ENCODE measurements at places on chromosomes 4 and X.

DNA sequence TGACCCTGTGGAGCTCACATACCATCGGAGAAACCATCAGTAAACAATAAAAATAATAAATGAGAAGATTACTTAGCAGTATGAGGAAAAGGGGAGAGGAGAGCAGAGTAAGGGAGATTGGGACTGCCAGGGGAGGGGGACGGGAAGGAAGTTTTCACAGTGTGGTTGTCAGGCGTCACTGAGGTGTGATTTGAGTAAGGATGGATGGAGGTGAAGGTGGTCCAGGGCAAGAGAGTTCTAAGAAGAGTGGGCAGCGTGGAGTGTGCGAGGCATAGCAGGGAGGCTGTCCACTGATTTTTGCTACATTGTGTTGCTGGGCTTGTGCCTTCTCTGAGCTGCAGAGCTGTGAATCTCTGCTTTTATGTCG, 119.1 kb downstream of the HPGD start:
- no peak for DNase-seq

GRCh38 chr4:138835832-138836533, 179.6 kb upstream of the NOCT start:
- DNase-seq: no peak

GRCh38 chr4:51932261-51932660, 87.9 kb downstream of the LRRC66 start:
- no peak for DNase-seq

GRCh38 chrX:72128881-72129280, 2.8 kb downstream of the RTL5 start:
- no peak for DNase-seq

- DNase-seq: no peak
Observed at GRCh38 chrX:53714580-53715345, 28.2 kb upstream of the HUWE1 start.

- no peak for DNase-seq
Observed at GRCh38 chr4:98448908-98449307, 187.7 kb downstream of the RAP1GDS1 start.

DNA sequence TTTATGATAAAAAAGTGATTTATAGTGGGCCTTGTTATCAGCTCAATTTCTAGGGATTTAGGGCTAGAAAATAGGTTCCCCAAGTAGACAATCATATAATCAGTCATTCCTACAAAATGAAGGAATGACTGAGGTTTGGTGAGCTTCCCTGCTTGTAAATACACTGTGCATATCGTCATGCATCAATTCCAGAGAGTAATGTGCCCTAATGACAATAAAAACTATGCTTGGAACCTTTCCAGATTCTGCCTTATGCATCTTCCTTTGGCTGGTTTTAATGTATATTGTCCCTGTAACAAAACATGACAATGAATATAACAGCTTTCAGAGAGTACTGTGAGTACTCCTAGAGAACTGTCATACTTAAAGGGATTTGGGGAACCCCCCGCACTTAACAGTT, 1310.9 kb downstream of the PCDH7 start:
- DNase-seq: no peak

DNA sequence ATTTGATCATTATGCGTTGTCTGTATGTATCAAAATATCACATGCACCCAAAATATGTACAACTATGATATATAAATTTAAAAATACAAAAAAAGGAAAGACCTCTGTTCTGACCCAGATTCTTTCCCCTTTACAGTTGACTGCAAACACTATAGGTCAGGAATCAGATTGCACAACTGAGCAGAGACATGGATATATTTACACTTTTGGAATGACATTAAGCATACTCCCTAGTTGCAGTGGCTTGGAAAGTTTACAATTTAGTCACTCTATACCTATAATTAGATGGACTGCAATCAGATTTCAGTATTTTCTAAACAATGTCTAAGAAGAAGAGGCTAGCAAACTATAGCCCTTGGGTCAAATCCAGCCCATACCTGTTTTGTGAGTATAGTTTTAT, 98.5 kb upstream of the INPP4B start:
- DNase-seq: no peak

DNA sequence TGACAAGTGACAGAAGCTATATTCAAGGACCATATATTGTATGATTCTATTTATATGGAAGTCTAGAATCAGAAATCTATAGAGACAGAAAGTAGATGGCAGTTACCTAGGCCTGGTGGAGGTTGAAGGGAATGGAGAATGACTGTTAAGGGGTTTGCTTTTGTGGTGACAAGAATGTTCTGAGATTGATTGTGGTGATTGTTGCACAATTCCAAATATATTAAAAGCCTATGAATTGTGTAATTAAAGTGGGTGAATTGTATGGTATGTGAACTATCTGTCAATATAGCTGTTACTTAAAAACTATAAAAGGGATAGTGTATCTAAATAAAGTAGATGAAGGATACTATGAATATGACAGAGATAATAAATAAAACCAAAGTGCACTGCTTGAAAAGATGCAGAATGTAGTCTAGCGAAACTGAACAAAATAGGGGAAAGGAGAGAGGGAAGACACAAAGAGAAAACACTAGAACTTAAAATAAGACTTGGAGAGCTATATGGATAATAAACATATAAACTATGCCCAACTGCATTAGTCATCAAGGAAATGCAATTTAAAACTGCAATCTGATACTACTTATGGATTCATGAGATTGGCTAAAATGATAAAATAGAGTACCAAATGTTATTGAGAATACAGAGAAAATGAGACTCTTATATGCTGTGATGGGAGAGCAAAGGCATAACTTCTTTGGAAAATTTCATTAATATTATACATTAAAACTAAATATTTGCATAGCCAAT, 82.1 kb upstream of the BANK1 start:
- DNase-seq: no peak

DNA sequence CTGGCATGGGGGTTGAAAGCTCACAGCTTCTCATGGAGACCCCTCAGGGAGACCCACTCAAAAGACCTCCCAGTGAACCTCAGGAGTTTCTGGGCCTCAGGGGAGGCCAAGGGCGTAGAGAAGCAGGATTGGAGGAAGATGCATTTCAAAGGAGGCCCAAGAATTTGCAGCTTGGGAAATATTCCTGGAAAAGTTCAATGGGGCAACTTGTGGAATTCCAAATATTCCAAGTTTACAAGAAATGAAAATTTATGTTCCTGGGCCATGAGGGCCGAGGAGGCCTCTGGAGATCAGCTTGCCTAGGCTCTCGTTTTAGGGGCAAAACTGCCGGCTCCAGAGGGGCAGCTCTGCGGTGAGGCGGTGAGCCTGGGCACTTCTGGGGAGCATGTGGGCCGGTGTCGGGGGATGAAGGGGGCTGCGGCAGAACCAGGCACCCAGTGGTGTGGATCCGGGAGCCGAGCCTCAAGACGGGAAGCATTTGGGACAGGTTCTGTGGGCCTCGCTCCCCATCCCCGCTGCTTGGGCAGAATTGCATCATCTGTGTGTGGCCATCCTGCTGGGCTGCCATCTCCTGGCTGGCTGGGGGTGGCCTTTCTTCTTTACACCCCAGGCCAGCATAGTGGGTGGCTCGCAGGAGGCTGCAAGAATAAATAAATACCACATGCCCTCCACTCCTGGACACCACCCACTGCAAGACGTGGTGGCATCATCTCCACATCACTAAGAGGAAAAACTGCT, 54.6 kb upstream of the GPR78 start:
- DNase-seq: no peak

DNA sequence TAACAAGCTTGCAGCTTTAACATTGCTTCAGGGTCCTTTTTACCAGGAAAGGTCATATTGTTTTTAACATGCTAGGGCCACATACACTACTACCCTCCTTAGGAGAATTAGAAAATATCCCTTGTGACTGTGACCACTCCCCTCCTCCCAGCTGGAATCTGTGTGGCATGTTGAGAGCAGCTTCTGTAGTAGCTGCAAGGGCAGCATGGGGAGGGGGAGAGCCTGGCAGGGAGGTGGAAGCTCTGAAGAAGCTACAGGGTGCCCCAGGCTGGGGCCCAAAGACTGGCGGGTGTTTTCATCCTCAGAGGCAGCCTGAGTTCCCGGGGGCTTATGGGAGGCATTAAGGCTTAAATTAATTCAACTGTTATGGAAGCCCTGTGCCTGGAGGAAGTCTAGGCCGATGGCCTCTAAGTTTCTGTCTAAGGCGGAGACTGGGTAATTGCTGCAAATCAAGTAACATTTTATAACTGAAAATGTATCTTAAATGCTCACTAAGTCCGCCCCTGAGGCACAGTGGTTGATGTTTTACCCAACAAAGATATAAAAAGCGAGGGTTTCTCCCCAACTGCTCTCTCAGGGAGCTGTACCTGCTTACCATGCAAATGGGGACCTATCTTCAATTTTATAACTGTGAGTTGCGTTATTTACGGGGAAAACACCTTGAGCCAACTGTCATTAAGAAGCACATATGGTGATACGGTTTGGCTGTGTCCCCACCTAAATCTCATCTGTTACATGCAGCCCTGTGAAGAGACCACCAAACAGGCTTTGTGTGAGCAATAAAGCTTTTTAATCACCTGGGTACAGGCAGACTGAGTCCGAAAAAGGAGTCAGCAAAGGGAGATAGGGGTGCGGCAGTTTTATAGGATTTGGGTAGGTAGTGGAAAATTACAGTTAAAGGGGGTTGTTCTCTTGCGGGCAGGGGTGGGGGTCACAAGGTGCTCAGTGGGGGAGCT, 37.4 kb upstream of the STS start:
- DNase-seq: no peak

- no peak for DNase-seq
Observed at GRCh38 chr4:186669159-186669731, 54.4 kb downstream of the FAT1 start.

DNA sequence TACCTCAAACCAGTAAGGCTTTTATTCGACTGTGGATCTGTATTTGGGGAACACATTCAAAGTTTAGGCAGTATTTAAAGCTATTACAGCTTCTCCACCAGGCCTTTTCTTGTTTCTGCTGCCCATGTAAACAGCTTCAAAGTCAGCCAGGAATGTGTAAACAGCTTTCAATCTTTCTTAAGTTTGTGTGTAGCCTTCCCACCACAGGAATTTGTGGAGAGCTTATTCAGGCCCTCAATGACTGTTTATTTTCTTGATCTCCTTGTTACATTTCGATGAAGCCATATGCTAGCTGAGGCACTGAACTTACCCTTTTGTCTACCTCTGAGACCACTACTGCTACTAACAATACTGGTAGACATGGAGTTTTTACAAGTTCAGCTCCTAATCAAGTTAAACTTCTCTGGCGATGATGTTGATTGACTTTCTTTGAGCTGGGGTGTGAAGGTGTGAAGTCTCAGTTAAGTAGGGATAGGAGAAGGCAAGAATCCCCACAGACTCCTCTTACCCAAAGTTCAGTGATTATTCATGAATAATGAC, 72.6 kb downstream of the NWD2 start:
- no peak for DNase-seq

GRCh38 chr4:5446595-5447226, 261.6 kb downstream of the EVC2 start:
- no peak for DNase-seq

DNA sequence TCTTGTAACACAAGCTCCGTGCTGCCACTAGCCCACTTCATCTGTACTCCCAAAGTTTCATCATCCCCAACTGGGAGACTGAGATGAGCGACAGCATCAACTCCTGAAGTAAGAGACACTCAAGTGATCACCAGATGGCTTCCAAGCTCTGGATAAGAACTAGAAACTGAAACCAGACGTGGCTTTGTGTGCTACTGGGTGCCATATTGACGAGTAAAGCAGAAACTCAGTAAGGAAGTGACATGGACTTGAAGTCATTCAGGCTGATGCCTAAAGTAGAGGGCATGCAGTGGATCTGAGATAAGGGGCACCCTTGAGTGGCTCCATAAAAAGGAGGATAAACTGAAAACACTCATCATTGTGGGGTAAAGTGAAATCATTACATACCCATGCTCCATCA, 72.4 kb downstream of the PCYT1B start:
- no peak for DNase-seq

DNA sequence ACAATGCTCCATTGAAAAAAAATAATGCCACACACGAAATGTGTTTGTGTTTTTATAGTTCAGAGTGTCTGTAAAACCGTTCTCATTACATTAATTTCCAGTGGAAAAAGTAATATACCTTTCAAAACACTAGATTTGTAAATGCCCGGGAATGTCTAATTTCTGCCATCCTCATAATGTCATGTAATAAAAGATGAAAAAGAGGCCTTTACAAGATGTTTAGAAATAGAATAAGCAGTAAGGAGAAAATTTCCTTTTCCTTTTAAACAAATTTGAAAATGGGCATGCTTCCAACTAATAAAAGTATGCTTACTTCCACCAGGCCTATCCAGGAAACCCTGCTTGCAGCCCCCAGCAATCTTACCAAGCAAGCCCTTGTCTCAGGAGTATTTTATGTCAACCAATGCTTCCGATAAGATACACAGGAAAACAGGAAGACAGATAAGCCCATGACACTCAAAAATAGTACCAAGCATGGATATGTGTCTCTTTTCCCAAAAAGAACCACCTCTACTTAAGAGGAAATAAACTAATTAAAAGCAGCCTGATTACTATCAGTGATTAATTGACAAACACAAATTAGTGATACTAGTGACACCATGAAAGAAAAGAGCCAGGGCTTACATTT, 894.7 kb upstream of the INTU start:
- DNase-seq: no peak

DNA sequence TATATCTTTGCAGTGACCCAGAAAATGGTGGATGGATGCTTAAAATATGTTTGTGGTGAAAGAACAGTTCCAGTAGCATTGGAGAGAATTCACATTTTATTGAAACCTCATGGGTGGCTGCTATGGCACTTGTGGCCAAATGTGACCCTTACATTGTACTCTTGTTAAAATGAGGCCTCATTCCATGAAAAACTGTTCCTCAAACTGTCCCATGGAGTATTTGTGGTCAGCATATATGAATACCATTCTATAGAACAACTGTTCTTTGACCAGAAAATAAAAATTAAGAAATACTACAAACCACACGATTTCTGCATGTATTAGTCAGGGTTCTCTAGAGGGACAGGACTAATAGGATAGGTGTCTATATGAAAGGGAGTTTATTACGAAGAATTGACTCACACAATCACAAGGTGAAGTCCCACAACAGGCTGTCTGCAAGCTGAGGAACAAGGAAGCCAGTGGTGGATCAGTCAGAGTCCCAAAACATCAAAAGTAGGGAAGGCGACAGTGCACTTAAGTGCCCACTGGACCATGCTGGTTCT, 35.1 kb downstream of the GEMIN8 start:
- DNase-seq: no peak

DNA sequence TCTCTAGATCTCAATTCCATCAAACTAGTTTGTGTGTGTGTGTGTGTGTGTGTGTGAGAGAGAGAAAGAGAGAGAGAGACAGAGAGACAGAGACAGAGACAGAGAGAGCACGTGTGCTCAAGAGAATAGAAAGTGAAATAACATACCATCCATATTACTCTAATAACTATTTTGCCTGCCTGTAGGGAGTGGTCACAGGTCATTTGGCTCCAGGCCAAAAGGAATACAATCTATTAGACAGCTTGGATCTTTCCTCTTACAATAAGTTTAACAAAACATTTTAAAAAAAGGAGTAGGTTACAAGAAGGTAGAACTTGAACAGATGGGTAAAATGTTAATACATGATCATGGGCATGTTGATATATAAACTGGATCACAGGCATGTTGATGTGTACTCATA, 76.2 kb downstream of the COL4A6 start:
- no peak for DNase-seq

GRCh38 chrX:77527233-77528001, 80.2 kb downstream of the FGF16 start:
- DNase-seq: no peak
